ENCODE measurements at places on chromosomes 1 and 21.
A peak's percentile ranks its signal among the peaks of the same experiment; 100 is the strongest.

DNA sequence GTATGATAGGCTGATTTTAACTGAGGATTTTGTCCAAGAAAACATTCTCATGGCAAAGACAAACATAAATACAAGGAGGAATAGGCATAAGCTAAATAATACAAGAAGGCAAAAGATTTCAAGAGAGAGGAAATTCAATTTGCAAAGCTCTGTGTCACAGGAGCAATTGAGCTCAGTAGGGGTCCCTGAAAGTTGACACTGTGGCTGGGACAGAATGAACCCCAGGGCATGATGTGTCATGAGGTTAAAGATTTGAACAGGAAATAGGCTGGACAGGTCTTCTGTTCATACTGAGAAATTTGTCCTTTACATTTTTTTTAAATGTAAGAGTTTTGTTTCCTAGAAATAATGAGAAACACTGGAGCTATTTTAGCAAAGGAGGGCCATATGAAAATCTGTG, 555.4 kb upstream of the NEGR1 start:
- DNase-seq = no peak

- no peak for DNase-seq
These were observed 28.3 kb downstream of the NUP133 start for GRCh38 chr1:229479660-229480399.

DNA sequence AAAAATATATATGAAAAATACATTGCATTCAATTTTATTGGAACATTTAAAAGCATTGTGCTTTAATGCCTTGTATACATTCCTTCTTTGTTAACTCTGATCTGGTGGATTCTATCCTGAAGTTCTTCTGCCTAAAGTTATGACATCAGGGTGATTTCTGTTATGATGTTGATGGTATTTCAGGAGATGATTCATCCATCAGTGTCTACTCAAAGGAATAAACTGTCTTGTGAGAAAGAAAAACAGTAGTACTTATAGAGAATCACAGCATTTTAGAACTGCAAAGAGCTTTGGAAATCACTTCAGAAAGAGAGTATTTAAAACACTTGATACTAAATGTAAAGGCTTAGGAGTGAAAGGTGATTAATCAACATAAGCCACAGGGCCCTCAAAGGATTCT, 155.7 kb downstream of the PTPRC start:
- DNase-seq = no peak

- no peak for DNase-seq
These were observed 90.1 kb upstream of the RNPC3 start for GRCh38 chr1:103435443-103435842.

DNA sequence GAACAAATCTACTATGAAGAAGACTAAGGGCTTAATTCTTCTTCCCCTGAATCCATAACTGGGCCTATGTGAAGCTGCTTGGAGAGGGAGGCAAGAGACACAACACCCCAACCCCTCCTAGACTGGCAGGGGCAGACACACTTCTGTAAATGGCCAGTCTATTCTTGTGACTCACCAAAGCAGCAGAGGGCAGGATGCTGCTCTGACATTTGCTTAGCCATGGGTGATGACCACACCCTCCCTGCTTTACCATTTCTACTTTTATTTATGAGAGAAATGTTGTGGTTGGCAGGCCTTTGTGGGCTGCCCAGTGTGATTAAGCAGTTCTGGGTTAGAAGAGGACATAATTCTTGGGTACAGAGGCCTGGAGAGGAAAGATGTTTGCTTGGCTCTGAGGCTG, 189.8 kb upstream of the DPYD start:
- no peak for DNase-seq

GRCh38 chr1:144101397-144102045, 129.7 kb upstream of the FAM72C start:
- peak; percentile 27 for DNase-seq

- no peak for DNase-seq
These were observed 20.1 kb downstream of the DYRK3 start for GRCh38 chr1:206655471-206655882.

- DNase-seq = no peak
These were observed 6.1 kb downstream of the GPR137B start for GRCh38 chr1:236148470-236148845.

DNA sequence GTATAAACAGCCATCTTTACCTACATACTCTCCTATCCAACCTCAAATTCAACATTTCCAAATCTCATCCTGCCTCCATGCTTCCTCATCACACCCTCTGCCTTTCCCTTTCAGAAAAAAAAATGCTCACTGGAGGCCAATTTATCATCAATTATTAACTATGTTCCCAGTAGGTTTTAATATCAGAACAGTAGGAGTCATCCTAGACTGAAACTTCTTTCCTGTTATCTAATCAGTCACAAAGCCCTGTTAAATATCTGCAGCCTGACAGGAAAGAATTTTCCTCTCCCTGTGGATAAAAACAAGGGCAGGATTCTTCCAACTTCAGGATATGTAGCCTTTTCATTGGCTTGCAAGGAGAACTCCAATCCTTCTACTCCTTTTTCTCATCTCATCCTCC, 28.4 kb downstream of the EGLN1 start:
- DNase-seq = no peak

DNA sequence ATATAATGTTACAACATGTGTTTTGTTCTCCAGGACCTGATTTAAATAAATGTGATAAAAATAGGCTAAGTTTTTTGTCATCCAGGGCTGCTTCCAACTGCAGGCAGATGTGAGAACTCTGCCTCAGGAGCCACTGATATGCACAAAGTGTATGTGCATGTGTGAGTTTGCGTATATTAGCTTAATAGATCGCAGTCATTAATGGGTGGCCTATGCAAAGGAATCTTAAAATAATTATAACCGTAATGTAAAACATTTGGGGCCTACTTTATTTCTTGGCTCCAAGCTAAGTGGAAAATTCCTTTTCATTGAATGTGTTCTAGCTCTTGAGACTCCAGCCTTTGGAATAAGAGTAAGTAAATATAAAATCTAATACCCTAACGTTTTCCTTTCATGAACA, 16.8 kb downstream of the DHX9 start:
- no peak for DNase-seq

DNA sequence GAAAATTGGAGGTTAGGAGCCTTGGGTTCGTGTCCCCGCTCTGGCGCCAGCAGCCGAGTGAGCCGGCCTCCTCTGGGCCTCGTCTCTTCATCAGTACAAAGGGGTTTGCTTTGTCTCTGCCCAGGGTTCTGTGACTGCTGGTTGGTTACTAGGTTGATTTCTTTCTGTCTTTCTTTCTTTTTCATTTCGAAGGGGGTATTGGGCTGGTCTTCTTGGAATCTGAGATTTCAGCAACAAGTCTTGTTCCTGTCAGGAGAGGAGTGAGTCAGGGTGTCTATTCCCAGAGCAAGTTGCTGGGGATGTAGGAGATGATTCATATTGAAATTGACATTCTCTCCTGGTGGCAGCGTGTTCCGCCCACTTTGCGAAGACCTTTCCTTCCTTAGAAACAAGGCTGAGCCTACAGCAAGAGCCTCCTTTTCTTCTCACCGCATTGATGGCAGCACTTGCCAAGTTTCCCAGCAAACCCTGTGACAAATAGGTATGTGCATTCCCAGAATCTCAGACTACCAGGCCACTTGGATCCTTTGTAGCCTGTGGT, 79.2 kb downstream of the MAN1C1 start:
- no peak for DNase-seq

Data from activated CD8-positive, alpha-beta memory T cell treated with anti-CD3 and anti-CD28 coated beads, Interleukin-2, amount 50 U/mL, for 4 hours (primary cell).